Nephron progenitor cell (in vitro differentiated cells): ENCODE measurements at places on chromosomes 2 and 18.

- no peak overlapping the region for H3K4me3 ChIP-seq
- no peak for DNase-seq
- no peaks in the 10 kb centered on the region for H3K4me1 ChIP-seq
- H3K27me3 ChIP-seq = peaks cover 14% of the 10 kb centered on the region
These were observed 13.7 kb upstream of the FAHD2A start for GRCh38 chr2:95388856-95389244.

- peaks cover 29% of the 10 kb centered on the region for H3K4me1 ChIP-seq
- DNase-seq = no peak
- H3K27ac ChIP-seq = no peak overlapping the region
- H3K36me3 ChIP-seq = peaks cover 31% of the 10 kb centered on the region
- no peaks in the 10 kb centered on the region for H3K27me3 ChIP-seq
These were observed 126.4 kb downstream of the MAP4K4 start for GRCh38 chr2:101823859-101824258.

DNA sequence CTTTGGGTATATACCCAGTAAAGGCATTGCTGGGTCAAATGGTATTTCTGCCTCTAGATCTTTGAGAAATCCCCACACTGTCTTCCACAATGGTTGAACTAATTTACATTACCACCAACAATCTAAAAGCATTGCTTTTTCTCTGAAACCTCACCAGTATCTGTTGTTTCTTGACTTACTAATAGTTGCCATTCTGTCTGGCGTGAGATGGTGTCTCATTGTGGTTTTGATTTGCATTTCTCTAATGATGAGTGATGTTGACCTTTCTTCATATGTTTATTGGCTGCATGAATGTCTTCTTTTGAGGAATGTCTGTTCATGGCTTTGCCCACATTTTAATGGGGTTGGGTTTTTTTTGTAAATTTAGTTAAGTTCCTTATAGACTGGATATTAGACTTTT, 382.6 kb upstream of the ZNF804A start:
- H3K27me3 ChIP-seq = no peaks in the 10 kb centered on the region
- no peaks in the 10 kb centered on the region for H3K36me3 ChIP-seq
- no peak overlapping the region for H3K27ac ChIP-seq
- no peak for DNase-seq
- H3K4me1 ChIP-seq = no peaks in the 10 kb centered on the region

DNA sequence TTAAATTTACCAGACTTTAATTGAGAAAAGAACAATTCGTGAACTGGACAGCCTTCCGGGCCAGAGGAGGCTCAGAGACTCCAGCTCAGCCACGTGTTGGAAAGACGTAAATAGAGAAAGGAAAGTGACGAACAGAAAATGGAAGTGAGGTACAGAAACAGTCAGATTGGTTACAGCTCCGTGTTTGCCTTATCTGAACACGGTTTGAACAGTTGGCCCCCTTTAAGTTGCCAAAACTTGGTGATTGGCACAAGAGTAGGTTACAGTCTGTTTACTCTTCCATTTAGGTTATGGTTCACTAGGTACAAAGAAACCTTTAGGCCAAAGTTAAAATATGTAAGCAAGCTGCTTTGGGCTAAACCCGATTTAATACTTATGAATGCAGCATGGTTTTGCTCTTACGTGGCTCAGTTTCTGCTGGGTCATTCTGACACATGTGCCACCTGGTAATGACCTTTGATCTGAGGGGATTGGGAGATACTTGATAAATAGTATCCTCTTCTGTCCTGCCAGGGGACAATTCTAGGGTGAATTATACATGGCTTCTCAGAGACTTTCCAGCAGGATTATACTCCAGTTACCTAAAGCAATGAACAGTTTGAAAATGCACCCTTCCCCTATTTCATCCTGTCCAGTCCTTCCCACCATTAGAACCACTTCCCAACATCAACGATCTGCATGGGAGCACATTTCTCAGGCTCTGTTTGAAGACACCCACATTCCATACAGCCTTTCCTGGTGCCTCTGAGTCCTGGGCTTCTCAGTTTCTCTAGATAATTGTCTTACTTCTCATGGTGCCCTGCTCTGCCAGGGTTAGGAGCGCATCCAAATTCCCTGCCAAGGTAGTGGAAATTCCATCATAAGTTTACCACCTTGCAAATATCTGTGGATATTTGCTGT, 65.1 kb upstream of the TGIF1 start:
- no peak for DNase-seq
- H3K4me3 ChIP-seq = no peak overlapping the region
- H3K4me1 ChIP-seq = peaks cover 24% of the 10 kb centered on the region
- H3K36me3 ChIP-seq = no peaks in the 10 kb centered on the region

DNA sequence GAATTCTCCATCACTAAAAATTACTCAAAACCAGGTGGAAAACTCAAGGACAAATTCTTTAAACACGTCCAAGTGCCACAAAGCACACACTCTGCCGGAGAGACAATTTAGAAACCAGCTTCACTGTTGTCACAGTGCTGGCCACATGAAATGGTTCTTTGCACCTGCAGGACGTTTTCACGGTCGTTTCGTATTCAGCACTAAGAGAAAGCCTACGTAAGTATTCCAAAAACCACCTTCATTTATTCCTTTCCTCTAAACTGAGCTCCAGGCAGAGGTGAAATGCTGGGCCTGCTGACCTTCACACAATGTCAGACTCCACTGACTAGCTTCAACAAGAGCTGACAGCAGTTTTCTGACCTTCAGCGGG, 680 bp downstream of the ATP5F1A start:
- peaks cover 26% of the 10 kb centered on the region for H3K4me1 ChIP-seq
- peak overlapping the region; percentile 99 for H3K4me3 ChIP-seq
- H3K27ac ChIP-seq = peak overlapping the region; percentile 98
- DNase-seq = no peak

DNA sequence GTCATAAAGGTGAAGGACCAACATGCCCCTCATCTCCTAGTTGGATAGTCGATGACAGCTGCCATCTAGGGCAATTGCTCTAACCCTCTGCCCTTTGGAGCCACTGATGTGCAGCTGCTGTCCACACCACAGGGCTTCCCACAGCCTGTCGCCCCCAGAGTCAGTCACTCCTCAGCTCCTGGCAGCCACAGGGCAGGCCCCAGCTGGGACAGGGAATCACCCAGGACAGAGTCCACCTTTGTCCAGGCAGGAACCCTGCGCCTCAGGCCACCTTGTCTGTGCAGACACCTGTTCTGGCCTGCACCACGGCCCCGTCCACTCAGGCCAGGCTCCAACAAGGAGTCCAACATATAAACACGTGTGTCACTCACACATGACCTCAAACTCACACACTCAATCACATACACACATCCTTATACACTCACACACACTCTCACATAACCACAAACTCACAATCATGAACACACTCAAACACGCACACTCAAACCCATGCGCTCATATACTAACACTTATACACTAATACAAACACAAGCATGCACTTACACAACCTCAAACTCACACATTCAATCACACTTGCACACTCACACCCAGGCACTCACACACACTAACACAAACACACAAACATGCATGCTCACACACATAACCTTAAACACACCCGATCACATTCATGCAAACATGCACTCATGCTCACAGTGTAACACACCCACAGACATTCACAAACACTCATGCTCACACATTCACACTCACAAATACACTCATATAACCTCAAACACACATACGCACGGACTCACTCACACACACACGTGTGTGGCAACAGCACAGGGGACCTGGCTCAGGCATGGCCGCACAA, 29.7 kb downstream of the HDAC4 start:
- no peak overlapping the region for H3K4me3 ChIP-seq
- peaks cover 17% of the 10 kb centered on the region for H3K4me1 ChIP-seq
- DNase-seq = no peak
- H3K36me3 ChIP-seq = peaks cover 14% of the 10 kb centered on the region
- no peak overlapping the region for H3K27ac ChIP-seq
- no peaks in the 10 kb centered on the region for H3K27me3 ChIP-seq

DNA sequence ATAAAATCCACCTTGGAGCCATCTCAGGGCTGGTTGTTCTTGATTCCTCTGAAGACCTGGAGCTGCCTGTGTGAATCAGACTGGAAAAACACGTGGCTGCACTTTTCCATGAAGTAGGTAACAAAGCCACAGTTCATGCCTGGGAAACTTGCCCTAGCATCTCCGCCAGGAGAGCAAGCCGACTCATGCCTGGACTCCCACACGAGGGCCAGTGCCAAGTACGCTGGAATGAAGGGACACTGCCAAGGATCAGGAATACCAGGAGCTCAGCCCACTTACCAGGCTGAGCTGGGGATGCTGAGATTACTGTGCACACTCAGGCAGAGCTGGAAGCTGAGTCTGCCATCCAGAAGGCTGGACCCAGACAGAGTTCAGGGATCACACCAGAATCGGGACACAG, 10.9 kb upstream of the FHL2 start:
- H3K4me1 ChIP-seq = peaks cover 24% of the 10 kb centered on the region
- no peak for DNase-seq
- no peak overlapping the region for H3K4me3 ChIP-seq
- H3K27me3 ChIP-seq = peaks cover 2% of the 10 kb centered on the region
- no peak overlapping the region for H3K27ac ChIP-seq
- no peaks in the 10 kb centered on the region for H3K36me3 ChIP-seq

GRCh38 chr2:121130301-121130850, 154.6 kb downstream of the TFCP2L1 start:
- peaks cover 8% of the 10 kb centered on the region for H3K4me1 ChIP-seq
- H3K4me3 ChIP-seq = no peak overlapping the region
- peaks cover 35% of the 10 kb centered on the region for H3K27me3 ChIP-seq
- H3K27ac ChIP-seq = no peak overlapping the region

DNA sequence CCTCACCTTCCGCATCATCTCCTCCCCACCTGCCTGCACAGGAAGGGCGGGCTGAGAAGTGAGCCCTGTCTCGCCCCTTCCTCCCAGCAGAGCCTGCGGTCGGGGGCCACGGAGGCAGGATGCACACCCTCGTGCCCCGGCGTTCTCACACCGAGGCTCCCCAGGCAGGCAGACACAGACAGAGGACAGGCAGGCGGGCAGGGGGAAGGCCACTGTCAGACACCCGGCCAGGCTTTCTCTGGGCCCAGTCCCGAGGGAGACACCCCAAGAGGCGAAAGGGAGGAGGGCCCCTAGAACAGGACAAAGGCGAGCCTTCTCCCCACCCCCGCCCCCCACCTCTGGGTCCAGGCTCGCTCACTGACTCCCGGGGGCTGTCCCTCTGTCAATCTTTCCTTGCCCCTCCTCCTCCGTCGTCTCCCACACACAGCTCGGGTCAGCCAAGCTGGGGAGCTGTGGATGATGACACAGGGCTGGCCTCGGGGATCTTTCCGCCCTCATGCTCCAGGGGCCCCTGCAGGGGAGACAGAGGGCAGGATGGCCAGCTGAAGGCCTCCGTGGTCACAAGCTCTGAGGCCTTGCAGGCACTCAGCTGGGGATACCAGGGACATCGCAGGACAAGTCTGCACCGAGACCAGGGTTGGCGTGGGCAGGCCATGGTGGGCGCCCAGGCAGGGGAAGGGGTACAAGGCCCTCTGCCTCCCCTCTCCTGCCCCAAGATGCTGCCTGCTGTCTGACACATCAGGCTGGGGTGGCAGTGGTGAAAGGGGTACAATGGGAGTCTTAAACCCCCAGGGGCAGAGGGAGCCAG, 24.9 kb downstream of the BIN1 start:
- peaks cover 96% of the 10 kb centered on the region for H3K4me1 ChIP-seq
- H3K27me3 ChIP-seq = peaks cover 3% of the 10 kb centered on the region
- H3K36me3 ChIP-seq = peaks cover 12% of the 10 kb centered on the region
- H3K4me3 ChIP-seq = no peak overlapping the region
- peak overlapping the region; percentile 64 for H3K27ac ChIP-seq

DNA sequence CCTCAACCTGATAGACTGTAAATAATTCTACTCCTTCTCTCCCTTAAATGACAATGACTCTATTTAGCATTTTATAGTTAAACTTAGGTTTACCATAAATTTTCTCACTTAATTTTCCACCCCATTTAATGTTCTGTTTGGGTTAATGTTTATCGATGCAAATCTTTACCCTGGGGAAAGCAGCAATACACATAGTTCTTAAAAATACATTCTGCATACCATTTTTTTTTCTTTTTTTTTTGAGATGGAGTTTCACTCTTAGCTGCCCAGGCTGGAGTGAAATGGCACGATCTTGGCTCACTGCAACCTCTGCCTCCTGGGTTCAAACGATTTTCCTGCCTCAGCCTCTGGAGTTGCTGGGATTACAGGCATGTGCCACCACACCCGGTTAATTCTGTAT, 14.0 kb downstream of the STAM2 start:
- DNase-seq = no peak
- H3K4me1 ChIP-seq = no peaks in the 10 kb centered on the region
- H3K4me3 ChIP-seq = no peak overlapping the region
- H3K27ac ChIP-seq = no peak overlapping the region
